ENCODE measurements at places on chromosomes 2 and 18.

DNA sequence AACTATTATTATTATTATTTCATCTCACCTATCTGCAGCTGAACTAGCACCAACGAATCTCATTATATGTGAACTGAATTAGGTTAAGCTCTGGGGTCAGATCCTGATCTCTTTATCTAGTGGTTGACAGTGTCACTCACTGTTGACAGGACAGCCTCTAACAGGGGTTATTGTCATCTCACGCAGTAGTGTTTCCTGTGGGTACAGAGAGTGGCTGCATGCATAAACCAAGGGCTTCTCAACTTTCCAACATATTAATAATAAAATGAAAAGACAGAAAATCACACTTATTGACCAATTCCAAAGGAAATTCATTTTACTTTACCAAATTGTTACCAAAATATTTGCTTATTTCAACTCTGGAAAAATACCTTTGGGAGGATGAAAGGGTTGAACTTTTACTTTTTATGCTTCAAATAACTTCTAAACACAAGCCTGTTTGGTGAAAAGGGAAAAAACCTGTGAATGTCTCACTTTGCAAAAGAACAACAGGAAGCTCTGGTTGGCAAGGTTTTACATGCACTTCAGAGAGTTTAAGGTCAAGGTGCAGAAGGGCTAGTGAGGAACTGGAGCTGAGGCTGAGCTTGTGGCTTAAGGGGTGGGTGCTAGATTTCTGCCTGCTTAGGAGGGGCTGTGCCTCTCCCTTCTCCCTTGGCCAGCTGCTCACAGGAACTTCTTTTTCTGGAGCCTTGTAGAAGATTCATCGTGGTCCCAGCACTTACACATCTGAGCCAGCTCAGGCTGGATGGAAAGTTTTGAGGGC, 72.6 kb downstream of the CTAGE1 start:
- DNase-seq = no peak

DNA sequence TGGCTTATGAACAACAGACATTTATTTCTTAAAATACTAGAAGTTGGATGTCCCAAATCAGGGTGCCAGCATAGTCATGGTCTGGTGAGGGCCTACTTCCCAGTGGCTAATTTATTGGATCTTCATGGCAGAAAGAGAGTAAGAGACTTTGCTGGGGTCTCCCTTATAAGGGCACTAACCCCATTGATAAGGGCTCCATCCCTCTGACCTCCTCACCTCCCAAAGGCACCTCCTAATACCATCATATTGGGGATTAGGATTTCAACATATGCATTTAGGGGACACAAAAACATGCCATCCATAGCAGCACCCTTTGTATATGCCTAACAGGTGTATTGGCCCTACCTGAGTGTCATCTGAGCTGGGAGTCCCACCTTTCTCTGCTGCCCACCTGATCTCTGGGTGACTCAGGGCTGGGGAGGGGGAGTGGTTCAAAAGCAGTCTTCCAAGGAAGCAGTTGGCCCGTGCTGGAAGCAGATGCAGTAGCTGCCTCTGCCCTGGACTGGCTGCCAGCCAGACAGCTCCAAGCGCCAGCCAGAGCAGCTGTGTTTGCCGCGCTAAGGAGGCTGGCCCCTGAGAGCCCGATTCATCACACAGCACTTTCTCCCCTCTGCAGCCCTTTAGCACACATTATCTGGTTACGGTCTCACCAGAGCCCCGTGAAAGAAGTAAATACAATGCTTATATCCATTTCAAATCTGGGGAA, 84.6 kb downstream of the SMAD7 start:
- DNase-seq = no peak

DNA sequence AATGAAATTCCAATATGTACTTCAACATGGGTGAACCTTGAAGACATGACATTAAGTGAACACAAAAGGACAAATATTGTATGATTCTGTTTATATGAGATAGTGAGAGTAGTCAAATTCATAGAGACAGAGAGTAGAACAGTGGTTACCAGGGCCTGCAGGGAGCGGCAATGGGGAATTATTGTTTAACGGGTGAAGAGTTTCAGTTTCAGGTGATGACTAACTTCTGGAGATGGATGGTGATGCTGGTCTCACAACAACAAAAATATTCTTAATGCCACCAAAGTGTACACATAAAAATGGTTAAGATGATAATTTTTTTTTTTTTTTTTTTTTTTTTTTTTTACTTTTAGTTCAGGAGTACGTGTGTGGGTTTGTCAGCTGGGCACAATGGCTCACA, 109.4 kb upstream of the TMEM200C start:
- no peak for DNase-seq

DNA sequence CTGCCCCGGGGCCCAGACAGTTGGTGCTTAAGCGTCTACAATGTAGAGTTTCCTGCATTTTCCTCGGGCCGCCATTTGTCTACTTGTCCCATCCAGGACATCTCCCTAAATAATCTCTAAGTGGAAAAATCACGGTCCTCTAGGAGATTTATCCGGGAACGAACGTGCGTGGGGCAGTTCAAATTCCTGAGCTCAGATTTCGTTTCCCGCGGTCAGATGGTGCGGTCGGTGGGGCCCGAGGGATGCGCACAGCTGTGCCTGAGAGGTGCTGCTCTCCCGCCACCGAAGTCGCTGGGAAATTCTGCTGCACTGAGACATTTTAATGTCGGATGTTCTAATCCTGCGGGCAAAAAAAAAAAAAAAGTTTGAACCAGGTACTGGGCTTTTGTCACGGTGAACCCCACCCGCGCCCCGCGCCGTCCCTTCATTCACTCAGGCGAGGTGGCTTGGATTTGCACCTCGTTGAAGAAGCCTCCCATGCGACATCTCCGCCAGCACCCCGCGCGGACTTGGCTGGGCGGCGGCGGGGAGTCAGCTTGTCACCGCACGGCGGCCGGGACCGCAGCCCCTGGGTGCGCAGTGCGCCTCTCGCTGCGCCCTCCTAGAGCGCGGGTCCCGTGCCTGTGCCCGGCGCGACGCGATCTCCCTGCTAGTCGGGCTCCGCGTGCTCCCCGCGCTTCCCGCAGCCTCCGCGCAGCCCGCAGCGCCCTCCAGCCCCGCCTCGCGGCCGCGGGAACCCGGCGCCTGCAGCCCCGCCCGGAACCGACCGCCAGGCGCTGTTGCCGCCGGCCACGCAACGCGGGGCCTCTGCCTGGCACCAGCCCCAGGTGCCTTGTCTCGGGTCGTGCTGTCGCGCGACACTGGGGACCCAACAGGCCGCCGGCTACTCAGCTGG, 191.9 kb upstream of the TCF4 start:
- no peak for DNase-seq

- no peak for DNase-seq
Observed at GRCh38 chr18:63307551-63308200, 11.9 kb downstream of the BCL2 start.

GRCh38 chr2:135909976-135910375, 33.7 kb upstream of the MCM6 start:
- no peak for DNase-seq

- DNase-seq = no peak
Observed at GRCh38 chr2:63049970-63050333, 678 bp upstream of the OTX1 start.

- DNase-seq = no peak
Observed at GRCh38 chr2:23504591-23504990, 119.6 kb downstream of the KLHL29 start.

GRCh38 chr2:239781454-239781853, 243.7 kb downstream of the NDUFA10 start:
- DNase-seq = no peak

DNA sequence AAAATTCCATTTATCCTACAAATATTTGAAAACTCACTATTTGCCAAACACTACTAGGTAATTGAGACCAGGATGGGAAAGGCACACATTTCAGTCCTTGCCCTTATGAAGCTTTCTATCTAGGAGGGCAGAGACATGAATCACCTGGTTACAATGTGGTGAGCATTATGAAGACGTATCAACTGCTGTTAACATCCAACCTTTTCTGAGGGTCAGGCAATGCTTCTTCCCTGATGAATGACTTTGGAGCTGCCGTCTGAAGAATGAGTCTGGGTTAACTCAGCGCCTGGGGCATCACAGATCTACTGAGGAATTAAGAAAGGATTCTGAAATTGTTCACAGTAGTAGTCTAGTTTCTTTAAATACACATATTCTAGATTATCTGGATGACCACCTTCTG, 62.1 kb upstream of the NOSTRIN start:
- no peak for DNase-seq

GRCh38 chr2:28991021-28991420, 9.9 kb downstream of the TOGARAM2 start:
- DNase-seq = no peak

DNA sequence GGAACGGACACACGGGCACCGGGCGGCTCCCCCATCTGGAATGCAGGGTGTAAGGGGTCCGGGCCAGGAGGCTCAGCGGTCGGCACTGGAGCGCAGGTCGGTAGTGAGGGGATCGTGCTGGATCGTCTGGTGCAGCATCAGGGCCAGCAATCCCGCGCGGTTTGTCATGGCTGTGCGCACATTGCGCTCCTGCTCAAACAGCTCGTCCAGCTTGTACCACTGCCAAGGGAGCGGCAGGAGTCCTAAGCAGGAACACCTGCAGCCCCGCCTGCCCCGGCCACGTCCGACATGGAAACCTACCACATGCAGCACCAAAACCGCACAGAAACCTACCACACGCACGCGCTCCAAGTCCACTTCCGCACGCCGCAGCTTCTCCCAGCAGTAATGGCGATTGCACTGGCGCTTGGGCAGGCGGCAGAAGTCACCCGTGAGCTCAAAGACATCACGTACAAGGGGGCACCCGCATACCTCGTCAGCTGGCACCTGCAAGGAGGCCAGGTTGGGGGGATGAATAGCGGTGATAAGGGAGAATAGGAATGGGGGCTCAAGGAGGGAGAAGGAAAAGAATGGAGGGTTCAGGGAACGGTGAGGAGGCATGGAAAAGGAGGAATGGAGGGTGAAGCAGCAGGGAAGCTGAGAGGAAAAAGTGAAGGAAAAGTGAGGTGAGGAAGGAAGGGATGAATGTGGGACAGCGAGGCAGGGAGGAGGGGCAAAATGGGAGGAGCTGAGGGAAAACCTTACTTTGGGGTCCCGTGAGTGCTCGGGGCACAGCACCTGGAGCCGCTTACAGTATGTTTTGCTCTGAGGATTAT, 1.4 kb upstream of the MBD1 start:
- no peak for DNase-seq

DNA sequence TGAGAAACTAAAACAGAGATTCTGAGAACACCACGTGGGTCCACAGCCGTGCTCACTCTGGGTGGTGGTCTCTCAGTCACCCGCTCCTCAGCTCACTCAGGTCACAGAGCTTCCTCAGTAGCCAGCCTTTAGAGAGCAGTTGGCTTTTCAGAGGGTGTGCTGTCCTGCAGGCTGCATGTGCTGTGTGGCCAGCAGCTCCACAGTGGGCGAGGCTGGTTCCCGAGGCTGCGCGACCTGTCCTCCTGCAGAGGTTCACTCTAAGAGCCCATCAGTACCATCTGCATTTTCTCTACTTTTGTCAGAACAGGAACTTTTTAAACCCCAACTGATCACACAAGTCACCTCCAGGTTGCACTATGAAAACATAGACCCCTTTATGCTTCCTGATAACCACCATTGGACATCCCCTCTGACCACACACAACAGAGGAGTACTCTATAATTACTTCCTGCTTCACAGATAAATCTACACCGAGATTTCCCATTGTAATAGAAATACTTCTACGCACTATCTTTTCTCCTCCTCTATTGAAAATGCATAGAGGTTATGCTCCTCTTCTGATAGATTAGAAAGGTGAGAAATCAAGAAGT, 93.1 kb downstream of the GYPC start:
- no peak for DNase-seq

DNA sequence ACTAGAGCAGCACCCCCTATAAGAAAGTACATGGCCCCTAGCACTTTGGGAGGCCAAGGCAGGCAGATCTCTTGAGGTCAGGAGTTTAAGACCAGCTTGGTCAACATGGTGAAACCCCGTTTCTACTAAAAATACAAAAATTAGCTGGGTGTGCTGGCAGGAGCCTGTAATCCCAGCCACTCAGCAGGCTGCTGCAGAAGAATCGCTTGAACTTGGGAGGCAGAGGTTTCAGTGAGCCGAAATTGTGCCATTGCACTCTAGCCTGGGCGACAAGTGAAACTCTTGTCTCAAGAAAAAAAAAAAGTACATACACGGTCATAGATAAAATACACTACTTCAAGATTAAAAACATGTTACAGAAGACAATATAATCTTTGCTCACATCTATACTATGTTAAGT, 63.8 kb downstream of the RAPH1 start:
- no peak for DNase-seq

GRCh38 chr2:205017912-205018311, 472.6 kb downstream of the PARD3B start:
- no peak for DNase-seq

DNA sequence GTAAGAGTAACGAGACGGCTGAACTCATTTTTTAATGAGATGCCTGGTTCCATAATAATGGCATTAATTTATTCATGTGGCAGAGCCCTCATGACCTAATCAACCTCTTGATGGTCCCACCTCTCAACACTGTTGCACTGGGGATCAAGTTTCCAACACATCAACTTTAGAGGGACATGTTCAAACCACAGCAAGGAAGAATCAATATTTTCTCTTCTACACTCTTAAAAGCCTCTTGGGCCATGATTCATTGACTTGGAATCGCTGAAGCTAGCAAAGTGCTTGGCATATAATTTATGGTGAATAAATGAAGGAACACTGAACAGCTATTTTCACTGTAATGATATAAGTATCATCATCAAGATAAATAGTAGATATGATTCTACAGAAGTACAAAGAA, 333.0 kb downstream of the TNS1 start:
- no peak for DNase-seq

DNA sequence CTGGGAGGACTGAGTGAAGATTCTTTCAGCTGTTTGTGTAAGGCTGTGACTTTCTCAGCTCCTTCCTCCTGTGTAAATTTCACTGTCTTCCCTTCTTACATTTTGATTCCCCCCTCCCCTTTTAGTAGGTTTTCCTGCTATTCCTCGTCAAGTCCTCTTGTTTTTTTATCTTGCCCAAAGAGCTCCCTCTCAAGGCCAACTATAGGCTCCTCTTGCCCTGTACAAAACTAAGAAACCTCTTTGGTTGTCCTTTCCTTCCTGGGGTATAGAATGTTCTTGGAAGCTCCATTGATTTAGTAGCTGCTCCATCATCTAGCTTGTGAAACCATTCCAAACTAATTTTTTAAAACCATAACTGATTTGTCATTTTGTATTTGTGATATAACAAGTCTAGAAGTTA, 7.3 kb downstream of the CCDC121 start:
- no peak for DNase-seq

GRCh38 chr2:6919901-6920742, 2.9 kb downstream of the RNF144A start:
- DNase-seq = no peak

DNA sequence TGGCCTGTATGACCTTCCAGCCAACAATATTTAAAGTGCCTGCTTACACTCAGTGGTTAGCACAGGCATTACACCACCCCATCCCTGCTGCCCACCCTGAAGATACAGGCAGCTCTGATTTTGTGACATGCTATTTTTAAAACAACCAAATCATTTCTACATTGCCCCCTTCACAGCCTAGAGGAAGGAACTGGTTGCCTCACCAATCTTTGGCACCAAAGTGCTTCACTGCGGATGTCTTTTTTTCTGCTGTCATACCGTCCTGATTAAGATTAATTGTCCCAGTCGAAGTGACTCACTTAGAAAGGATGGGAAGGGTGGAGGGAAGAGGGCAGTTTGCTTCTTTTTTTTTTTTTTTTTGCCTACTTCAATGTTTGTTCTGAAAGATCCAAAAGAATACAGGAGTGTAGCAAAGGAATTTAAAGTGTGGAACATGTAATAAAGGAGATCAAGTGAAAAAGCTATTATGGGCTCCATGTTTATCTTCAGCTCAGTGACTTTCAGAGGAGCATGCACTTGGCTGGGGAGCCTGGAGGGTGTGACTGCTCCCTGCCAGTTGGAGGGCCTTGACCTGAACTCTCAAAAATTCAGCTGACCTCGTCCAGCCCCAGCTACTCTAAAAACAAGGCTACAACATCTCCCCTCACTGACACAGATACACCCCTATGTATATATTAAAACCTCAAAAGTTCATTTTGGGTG, 501.1 kb upstream of the TNP1 start:
- DNase-seq = no peak
